ENCODE measurements at places on chromosomes 7 and 10.

- no peak for DNase-seq
These were observed 329.2 kb upstream of the NPVF start for GRCh38 chr7:25557379-25557917.

DNA sequence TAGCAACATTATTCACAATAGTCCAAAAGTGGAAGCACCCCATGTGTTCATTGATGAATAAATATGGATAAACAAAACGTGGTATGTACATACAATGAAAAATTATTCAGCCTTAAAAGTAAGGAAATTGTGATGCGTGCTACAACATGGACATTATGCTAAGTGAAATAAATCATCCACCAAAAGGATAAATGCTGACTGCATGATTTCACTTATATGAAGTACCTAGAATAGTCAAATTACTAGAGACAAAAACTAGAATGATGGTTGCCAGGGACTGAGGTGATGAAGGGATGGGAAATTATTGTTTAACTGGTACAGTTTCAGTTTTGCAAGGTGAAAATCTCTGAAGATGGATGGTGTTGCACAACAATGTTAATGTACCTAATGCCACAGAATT is 56.6 kb downstream of the THSD7A start:
- DNase-seq: no peak

DNA sequence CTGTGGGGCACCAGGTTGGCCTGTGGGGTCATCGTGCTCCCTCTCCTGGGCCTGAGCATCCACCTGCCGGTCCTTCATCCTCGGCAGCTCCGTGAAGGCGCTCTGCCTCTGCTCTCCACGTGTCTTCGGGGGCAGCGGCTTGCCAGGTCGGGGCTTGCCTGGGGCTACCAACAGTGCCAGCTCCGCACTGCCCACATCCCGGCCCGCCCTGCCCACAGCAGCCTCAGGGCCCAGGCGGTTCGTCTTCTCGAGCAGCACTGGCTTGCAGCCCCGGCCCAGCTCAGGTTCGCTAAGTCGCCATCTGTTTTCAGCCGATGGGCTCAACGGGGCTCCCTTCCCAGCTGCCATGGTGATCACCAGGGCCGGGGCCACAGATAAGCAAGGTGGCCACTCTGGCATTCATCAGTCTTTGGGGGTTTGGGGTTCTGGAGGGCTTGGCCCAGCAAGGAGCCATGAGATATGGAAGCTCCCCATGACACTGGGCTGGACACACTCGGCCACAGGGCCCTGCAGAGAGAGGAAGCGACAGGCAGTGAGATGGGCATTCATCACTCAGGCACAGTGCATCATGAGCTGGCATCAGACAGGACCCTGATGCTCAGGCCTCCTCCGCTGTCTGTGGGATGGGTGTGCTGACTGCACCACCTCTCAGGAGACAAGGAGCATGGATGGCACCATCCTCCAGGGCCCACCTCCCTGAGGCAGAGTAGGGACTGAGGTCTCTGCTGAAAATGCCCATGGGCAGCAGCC is 15.5 kb downstream of the ZNF488 start:
- DNase-seq: no peak

- DNase-seq: no peak
These were observed 152.9 kb downstream of the CCDC3 start for GRCh38 chr10:12848439-12849173.

DNA sequence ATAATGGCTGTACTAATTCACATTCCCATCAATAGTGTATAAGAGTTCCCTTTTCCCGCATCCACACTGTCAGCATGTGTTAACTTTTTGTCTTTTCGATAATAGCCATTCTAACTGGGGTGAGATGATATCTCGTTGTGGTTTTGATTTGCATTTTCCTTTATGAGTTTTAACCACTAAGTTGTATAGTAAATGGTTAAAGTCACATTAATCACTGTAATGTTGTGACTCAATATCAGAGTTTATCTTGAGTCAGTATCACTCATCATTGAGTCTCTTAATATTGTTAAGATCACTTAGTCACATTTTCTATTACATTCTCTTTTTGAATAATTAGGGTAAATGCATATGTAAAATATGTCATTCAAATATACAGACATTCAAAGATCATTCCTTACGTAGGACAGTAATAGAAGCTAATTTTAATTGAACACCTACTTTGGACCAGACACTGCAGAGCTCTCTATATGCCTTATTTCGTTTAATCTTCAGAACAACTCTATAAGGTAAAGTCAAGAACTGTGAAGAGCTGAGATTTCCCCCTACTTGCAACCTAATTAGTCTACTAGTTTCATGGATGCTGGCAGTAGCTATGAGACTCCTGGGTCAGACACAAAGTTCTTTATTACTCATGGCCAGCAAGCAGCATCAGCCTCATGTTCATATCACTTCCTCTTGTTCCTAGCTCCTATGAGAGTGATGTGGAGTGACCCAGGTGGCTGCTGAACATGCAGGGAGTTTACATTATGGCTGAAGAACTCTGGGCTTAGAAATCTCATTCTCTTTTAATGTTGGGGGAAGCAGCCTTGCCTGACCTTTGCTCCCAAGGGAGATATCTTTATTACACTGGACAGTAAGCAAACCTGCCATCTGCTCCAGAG is 30.5 kb downstream of the CREB5 start:
- no peak for DNase-seq

DNA sequence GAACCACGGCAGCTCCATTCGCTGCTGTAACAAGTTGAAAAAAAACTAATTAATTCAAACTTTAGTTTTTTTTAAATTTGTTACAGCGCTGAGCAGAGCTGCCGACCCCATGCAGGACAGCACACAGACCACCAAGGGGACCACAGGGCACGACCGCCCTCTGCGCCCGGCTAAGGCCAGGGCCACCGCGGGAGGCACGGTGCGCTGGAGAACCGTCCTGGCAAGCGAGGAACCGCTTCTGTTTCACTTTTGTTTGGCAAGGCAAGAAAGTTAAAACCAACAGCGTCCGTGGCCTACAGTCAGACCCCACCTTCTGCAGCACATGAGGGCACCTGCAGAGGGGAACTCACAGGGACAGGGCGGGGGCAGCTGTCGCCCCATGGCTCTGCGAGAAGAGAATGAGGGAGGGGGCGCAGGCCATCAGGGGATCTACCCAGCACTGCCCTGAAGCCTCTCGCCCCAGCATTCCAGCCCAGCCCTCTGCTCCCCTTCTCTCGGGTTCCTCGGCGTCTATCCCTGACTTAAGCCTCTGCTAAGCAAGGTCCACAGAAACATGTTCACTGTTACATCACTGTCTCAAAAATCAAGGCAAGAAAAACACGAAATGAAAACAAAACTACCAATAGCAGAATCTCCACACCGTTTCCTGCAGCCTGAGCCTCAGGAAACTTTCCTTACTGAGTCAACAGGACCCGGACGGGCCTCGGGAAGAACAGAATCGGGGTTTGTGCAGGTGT is 204.4 kb downstream of the DIP2C start:
- no peak for DNase-seq

DNA sequence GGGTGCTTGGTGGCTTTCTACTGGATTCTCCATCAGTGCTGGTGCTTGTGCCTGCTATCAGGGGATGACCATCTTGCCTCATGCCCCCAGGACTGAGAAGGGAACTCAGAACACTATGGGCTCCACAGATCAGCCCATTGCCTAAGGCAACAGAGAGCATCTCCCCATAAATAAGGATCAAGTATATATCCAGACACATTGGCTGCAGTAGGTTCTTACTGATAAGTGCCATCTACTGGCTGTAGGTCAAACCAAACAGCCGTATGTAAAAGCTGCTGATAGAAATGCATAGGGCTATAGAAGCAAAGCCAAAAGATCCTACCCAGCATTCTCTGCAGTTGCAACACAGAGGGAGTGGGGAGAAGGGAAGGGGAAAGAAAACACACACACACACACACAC is 153.7 kb downstream of the CDK14 start:
- DNase-seq: no peak

DNA sequence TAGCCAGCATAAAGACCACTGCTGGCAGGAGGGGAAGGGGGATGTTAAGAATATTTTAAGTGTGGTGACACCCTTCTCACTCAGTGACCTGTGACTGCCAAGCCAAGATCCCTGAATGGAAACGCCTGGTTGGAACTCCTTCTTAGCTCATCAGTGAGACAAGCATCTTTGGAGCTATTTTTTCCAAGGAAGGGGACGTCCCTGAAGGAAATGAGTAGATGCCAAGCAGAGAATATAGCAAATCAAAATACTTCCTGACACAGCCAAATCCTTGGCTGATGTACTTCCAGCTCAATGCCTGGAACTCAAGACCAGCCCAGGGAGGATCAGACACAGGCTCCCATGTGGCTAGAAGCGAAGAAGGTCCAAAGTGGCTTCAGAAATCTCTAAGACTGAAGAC is 82.2 kb downstream of the SORBS1 start:
- no peak for DNase-seq

- DNase-seq: no peak
These were observed 102.4 kb downstream of the OAT start for GRCh38 chr10:124316326-124316725.

- peak; percentile 96 for DNase-seq
These were observed 18.7 kb upstream of the ZNF488 start for GRCh38 chr10:47402641-47403301.

- no peak for DNase-seq
These were observed 86.3 kb upstream of the NPS start for GRCh38 chr10:127462643-127463295.

DNA sequence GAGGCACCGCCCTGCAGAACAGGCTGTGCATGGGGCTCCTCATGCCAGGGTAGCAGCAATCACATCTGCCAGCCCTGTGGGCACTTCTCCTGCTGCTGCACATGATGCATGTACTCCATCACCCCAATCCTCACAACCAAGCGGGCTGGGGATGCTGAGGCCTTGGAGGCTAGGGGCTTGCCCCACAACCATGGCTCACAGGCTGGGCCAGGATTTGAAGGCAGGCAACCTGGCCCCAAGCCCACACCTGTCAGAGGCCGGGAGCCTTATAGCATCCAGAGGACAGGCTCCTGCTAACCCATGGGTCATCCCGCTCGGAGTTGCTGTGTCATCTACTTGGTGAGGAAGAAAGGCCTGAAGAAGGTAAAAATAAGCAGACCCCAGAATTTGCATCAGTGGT is 2.2 kb downstream of the POLM start:
- DNase-seq: no peak

DNA sequence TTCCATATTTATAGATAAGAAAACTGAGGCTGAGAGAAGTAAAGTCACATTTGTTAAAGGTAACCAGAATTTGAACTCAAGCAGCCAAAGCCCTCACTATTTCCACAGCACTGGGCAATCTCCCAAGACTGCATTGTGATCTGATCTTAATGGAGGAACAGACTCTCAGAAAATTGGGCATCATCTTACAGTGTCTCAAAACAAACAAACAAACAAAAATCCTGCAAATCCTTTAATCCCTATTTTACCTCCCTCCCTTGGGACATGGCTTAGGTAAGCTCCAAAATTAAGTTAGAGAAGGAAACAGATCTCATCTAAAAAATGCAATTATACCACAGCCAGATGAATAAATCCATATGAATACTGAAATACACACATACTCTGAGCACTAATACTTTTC is 57.5 kb downstream of the FHIP2A start:
- no peak for DNase-seq

DNA sequence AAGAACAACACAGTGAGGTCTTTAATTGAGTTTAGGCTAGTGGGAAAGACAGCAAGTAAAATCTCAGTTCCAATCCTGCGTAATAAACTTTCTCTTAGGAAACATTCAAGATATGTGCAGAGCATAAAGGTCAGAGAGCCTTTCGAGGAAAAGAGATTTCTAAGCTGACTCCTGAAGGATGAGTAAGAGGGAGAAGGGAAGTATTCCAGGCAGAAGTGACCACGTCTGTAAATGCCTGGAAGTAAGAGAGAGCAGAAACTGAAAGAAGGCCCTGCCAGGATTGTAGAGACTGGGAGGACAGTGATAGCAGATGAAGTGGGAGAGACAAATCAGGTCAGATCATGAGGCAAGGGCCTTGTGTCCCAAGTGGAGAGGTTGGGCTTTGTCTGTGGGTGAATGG is 41.8 kb downstream of the PNLIPRP3 start:
- DNase-seq: peak; percentile 18

GRCh38 chr10:101010329-101010728 is 10.7 kb downstream of the LZTS2 start:
- no peak for DNase-seq

DNA sequence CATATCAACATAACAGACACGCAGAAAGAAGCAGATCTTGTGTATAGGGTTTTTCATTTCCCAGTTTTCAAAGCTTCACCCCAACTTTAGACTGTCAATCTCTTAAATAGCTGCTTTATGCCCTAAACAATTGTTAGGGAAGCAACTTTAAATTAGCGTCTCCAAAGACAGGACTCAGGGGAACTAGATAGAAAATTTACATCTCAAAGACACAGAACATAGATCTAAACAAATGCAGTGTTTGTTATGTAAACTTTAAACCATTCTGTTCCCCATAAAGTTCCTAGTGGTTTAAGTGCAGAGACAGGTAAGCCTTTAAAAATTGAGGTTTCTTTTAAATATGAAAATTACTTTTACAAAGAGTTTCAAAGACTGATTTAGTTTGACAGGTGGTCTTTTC is 379.2 kb upstream of the GHITM start:
- no peak for DNase-seq

DNA sequence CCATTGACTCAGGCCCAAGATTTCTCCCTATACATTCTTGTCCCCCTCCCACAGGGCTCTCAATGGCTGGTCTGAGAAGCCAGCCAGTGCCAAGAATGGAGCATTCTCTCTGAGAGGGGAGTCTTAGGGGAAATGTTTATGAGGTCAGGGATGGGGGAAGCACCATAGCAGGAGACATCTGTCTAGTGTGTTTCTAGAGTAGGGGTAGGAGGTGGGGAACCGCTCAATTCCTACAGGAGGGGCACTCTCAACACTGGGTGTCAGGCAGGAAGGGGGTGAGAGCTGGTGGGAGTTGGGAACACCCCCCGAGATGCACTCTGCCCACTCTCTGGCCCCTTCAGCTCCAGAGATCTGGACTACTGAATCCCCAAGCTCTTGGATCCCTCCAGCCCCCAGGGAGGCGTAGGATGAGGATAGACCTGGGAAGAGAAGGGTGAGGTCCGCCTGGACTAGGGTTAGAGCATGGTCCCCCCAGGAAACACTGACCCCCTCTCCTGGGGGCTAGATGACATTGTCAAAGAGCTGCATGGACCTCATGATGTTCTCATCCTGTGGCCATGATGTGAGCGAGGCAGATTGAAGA is 8.7 kb upstream of the OGA start:
- DNase-seq: no peak

DNA sequence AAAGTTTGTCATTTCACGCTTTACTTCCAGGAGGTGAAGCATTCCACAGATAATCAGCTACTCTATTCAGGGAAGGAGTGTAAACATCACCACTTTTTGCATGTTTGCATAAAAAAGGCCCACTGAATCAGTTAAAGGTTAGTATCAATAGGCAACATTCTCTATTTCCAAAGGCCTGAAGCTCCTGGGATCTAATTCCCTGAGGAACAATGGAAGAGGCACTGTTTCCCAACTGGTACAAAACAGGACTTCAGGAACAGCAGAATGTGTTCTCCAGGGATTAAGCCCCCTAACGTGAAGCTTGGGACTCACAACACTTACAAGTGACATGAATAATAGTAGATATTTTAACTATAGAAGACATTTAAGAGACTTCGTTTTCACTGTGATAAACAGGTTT is 6.1 kb downstream of the LRRN3 start:
- no peak for DNase-seq
